ENCODE measurements at places on chromosomes 11 and 22.

DNA sequence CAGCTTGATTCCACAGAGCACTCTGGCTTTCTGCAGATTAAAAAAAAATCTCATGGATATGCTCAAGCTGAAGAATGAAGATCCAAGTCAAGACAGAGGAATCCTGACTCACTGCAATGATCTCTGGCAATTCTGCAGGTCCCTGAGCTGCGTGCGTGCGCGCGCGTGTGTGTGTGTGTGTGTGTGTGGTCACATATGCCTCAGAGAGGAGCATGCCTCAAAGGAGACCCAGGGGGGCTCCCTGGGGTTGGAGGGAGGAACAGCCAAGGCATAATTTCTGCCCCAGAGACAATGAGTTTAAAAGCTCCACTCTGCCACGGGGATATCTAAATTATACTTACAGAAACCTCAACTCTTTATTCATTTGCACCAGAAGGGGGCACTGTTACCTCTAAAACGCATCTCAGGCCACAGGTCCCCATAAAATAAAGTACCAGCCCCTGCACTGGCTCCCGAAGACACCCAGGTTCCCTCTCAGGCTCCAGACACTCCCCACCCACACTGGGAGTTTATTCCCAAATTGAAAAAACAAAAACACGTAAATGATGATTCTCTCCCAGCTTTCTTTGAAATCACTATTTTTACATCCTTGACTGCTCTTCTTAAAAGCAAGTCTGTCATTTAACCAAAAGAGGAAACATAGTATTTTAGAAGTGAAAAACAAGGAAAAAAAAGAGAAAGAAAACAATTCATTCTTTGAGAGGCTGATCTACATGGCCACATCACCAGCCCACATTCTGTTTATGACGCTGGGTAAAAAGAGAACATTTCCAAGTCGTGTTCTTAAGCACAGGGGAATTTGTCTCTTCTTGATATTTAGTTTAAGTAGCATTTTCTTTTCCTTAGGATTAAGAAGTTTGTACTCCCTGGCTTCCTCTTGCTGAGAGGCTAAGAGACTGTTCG, 401.0 kb downstream of the LARGE1 start:
- peak; percentile 32 for DNase-seq

GRCh38 chr11:28110108-28110820, 2.1 kb downstream of the METTL15 start:
- DNase-seq, result peak; percentile 56

GRCh38 chr11:20739577-20739976, 70.2 kb downstream of the NELL1 start:
- DNase-seq, result no peak

- DNase-seq, result no peak
Observed at GRCh38 chr22:26554956-26555355, 35.0 kb downstream of the TPST2 start.

GRCh38 chr11:35937700-35938099, 6.2 kb upstream of the LDLRAD3 start:
- no peak for DNase-seq

DNA sequence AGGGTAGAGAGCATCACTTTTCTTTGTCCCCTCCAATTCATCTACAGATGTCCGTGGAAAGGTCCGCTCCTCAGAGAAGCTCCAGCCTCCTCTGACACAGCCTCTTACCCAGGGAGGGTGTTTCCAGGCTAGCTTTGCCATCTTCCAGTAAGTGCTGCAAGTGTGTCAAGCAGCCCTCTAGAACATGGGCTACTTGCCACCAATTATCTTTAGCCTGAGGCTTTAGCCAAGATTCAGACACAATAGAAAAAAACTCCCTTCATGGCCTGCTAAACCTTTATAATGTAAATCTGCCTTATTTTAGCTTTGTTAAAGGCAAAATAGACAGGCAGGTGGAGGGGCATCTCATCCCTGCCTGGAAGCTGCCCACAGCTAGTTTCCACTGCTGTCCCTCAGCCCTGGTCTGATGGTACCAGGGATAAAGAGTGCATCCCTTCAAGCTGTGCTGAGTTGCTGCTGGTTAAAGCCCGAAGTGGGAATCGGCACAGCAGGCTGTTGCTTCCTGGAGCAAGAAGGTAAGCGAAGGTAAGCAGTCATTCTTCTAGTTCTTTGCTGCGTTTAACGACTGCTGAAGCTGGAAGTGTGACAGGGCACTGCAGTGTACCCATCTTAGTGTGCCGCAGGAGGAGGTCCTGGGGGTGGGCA, 190.1 kb upstream of the E2F8 start:
- no peak for DNase-seq

DNA sequence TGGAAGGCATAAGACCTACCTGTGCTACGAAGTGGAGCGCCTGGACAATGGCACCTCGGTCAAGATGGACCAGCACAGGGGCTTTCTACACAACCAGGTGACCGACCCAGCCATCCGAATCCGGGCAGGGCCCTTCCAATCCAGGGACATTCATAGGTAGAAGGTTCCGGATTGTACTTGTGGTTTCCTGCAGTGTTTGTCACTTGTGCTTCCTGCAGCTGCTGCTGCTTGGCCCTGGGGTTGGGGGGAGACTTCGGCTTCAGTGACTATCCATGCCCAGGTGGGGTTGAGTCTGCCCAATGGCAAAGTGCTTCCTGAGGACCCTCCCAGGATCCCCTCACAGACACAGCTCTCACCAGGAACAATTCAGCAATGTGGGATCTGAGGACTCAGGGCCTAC, 2.2 kb downstream of the APOBEC3A start:
- no peak for DNase-seq

GRCh38 chr11:74634537-74634936, 42.2 kb downstream of the POLD3 start:
- DNase-seq, result peak; percentile 67

- DNase-seq, result no peak
Observed at GRCh38 chr11:73507086-73507485, 90.8 kb downstream of the FAM168A start.

DNA sequence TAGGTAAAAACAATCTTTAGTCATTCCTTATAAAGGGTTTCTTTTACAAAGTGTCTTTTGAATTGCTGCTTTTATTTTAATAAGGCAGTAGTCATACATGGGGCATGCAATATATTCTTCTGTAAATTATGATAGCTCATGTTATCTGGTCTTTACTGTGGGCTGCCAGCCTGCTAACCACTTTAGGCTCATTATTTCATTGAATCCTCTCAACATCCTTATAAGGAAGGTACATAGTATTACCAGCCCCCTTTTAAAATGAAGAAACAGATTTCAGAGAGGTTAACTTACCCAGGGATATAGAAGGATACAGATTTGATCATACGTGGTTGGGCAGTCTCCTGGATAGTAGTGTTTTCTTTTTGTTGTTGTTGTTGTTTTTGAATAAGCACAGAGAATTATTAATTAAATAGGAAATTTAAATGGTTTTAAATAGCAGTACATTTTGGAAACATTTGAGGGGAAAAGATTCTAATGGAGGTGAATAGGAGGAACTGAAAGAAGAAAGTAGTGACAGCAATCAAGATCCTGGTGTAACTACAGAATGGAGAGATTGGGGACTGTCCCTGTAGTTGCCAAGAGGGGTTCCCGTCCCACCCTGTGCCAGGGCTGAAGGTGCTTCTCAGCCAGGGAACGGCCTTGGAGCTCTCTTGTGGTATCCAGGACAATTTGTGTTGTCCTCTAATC, 21.0 kb downstream of the SPECC1L start:
- DNase-seq, result no peak

DNA sequence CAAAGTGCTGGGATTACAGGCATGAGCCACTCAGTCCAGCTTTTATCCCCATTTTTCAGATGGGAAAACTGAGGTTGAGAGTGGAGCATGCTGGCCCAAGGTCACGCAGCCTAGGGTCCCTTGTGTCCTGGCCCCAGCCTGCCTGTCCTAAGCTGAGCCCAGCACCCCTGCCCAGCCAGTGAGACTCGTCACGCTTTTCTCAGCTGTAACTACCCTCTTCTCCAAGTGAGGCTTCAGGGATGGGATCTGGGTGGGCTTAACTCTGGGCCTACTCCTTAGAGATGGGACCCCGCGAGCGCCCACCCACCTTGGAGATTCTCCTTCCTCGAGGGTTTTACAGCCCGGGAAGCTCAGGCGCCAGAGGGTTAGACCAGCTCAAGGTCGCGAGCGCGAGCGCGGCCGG, 390 bp upstream of the TMEM151A start:
- no peak for DNase-seq

- DNase-seq, result no peak
Observed at GRCh38 chr11:72578991-72579815, 95.0 kb downstream of the PDE2A start.

GRCh38 chr22:44677353-44677840, 24.6 kb upstream of the PRR5 start:
- DNase-seq, result peak; percentile 95

- DNase-seq, result no peak
Observed at GRCh38 chr22:50258361-50259292, 2.9 kb downstream of the MAPK12 start.
